ENCODE measurements at places on chromosomes 3 and 15. TPM values are rescaled to one million over a fixed set of nuclear protein-coding genes. Genes with fewer than 3 reads are reported as not detected.

Gene NME9
- polyA plus RNA-seq, result 0.44 TPM

Gene CAPN3
- 1.1 TPM for polyA plus RNA-seq

Gene GOLGA6L7
- polyA plus RNA-seq, result not detected

Gene KATNBL1
- 29.0 TPM for polyA plus RNA-seq

Gene COL6A5
- not detected for polyA plus RNA-seq

Gene TFRC
- 15.9 TPM for polyA plus RNA-seq

DNA sequence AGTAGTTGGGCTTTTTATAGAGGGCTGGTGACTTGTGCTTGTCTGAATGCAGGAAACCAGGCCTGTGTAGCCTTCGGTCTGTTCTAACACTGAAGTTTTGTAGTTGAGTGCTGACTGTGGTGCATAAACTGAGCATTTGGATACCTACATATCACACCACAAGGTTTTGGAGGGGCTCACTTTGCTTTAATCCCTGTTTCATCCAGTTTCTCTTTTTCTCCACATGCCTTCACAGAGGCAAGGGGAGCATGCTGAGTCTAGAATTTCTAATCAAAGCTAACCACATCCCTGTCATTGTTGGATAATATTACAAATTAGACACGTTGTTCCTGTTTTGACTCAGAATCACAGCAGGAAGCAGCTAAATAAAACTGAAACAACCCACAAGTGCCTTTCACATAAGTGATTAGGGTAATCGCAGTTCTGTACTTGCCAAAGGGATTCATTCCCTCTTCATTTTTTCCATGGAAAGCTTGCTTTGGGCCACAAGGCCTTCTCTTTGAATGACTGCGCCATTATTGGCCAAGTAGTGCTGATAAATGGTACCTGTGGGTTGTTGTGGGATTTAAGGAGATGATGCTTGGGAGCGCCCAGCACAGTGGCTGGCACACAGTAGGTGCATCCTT is 48.9 kb downstream of the TGFBR2 start:
- DNase-seq, result peak; percentile 71

DNA sequence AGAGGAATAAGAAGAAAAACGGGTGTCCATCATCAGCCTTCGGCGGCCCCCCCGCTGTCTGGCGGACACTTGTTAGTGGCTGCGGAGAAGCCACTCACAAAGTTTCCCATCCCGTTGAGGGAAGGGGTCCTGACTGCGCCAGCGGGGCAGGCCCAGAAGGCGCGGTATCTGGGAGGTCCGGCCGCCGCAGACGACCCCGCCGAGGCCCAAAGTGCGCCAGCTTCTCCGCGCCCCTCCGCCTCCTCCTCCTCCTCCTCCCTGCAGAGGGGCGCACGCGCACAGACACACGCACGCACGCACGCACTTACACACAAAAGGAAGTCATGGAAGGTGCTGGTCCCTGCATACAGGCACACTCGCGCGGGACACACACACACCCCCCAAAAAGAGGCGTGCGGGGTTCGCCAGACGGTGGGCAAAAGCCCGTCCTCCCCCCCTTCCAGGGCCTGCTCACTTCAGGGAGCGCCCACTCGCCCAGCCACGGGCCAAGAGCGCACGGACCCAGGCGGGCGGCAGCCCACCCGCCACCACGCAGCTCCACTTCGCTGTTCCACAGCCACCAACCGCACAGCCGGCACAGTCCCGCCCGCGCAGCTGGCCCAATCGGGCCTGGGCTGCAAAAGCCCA is 18.0 kb downstream of the ZNF148 start:
- peak; percentile 62 for DNase-seq

DNA sequence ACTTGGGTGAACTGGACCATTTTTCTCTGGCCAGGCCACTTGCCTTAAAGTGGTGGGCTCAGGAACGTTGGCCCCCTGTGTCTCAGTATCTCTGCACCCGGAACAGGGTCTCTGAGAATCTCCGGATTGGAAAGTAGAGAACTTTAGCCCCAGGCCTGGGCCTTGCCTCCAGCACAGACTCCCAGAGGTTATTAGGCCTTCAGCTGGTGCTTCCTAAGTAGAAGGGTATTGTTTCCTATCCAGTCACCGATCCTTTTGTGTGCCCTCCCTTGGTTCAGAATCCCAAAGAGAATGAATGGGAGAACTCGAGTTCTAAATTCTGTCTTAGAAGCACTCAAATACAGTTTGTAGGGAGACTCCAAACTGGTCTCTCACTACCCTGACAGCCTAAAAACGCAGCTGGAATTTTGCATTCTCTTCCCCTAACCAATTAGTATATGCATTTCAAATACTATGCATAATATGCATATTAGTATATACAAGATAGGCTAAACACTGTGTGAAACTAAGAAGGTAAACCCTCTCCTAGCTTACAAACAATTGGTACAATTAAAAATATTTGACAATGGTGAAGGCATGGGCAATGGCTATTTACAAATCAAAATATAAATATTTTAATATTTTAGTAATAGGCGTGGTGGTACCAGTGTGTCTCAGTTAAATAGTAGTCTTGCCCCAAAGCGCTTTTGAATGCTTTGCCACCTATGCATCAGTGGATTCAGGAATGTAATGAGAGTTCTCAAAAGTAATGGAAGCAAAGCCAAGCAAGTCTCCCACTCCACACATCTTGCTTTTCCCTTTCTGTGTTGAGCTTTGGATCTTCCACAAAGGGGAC is 48.5 kb upstream of the SLC4A7 start:
- DNase-seq, result no peak

GRCh38 chr3:116388867-116389385 is 56.4 kb downstream of the LSAMP start:
- no peak for DNase-seq

- DNase-seq, result no peak
Measured at GRCh38 chr3:69997631-69998307, 1.8 kb upstream of the SAMMSON start.

GRCh38 chr3:183188895-183189462 is 26.4 kb upstream of the LAMP3 start:
- DNase-seq, result peak; percentile 53

- DNase-seq, result no peak
Measured at GRCh38 chr3:108588601-108589000, 637 bp downstream of the CIP2A start.

GRCh38 chr15:48121849-48122248 is 1.1 kb downstream of the SLC24A5 start:
- DNase-seq, result no peak

GRCh38 chr15:74519311-74519710 is 21.7 kb upstream of the ARID3B start:
- no peak for DNase-seq

- no peak for DNase-seq
Measured at GRCh38 chr3:4756057-4756775, 223.0 kb upstream of the BHLHE40 start.
